Left lung (tissue), 14 donors: ENCODE measurements at places on chromosomes 16 and 17. TPM values are rescaled to one million over a fixed set of nuclear protein-coding genes. Genes with fewer than 3 reads are reported as not detected.

DNA sequence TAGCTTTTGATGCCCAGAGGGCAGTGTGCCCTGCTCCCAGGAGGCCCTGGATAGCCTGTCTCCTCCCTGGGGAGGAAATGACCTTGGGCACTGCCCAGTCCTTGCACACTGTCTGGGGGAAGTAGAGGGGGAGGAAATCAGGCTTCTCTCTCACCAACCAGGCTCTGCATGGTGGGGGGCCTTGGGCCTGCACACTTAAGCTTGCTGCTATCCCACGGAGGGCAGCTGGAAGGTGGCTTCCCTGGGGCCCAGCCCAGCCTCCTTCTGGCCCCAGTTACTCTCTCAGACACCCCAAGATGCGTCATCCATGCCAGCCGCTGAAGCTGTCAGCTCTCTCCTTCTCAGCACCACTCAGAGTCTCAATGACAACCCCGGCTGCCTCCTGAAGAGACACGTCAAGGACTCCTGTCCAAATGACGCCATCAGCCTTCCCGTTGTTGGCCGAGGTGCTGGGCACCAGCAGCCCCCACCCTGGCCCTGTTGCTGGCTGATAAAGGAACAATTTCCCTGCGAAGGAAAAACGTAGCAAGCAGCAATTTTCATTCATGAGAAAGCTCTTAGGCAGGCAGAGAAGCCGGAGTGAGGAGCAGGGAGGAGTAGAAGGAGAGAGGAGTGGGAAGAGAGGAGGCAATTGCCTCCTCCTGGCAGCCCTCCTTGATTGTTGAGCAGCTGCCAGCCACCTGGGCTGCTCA is 95.5 kb downstream of the SDK2 start:
- DNase-seq = no peak

DNA sequence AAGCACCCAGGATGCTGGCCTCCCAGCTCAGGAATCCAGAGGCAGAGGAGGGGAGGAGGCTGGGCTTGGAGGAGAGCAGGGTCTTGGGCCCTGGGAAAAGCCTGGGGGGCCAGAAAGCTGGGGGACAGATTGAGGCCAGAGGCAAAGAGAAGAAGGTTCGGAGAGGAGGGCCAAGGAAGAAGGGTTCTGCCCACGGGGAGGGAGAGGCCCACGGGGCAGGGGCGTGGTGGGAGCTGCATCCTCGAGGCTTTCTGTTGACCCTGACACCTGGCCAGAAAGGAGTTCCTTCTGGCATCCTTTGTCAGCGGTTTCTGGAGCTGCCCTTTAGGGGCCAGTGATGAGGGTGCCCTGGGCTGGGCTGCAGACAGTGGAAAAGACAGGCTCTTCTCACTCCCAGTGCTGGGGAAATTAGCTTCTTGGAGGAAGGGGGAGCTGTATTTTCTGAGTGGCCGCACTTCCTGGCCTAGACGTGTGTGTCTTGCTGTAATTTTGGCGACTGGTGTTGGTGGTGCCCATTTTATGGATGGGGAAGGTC is 308.7 kb downstream of the SEC14L1 start:
- DNase-seq = no peak

Gene KRTAP4-5
- polyA plus RNA-seq = not detected

Gene C16orf46
- polyA plus RNA-seq = 1.3 TPM
